Activated T-helper 1 cell treated with anti-CD3 and anti-CD28 coated beads, Interleukin-2, amount 50 U/mL, for 16 hours (primary cell): ENCODE measurements at places on chromosomes 13 and 19.

GRCh38 chr13:93307136-93307535 is 80.5 kb downstream of the GPC6 start:
- DNase-seq = no peak

DNA sequence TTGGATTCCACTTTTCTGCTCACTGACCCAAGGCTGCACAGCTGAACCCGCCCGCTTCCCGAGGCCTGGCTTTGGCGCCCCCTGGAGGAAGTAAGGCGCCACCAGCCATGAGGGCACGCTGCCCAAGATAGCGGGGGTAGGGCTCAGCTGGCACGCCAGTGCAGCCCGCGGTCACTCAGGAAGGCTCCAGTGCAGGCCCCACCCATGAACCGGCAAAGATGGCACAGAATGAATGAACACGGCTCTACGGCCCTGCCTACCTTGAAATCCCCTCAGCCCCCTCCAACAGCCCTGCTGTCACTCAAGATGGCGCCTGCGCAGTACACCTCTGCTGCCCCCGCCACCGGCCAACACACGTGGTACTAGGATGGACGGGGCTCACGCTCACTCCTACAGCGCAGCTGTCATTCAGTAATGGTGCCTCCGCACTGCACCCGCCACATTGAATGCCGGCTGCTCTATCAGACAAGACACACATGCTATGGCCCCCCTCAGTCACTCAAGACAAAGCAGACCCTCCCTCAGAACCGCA is 3.0 kb downstream of the PEG3 start:
- DNase-seq = no peak

GRCh38 chr13:102309110-102309509 is 92.7 kb downstream of the FGF14 start:
- DNase-seq = no peak

DNA sequence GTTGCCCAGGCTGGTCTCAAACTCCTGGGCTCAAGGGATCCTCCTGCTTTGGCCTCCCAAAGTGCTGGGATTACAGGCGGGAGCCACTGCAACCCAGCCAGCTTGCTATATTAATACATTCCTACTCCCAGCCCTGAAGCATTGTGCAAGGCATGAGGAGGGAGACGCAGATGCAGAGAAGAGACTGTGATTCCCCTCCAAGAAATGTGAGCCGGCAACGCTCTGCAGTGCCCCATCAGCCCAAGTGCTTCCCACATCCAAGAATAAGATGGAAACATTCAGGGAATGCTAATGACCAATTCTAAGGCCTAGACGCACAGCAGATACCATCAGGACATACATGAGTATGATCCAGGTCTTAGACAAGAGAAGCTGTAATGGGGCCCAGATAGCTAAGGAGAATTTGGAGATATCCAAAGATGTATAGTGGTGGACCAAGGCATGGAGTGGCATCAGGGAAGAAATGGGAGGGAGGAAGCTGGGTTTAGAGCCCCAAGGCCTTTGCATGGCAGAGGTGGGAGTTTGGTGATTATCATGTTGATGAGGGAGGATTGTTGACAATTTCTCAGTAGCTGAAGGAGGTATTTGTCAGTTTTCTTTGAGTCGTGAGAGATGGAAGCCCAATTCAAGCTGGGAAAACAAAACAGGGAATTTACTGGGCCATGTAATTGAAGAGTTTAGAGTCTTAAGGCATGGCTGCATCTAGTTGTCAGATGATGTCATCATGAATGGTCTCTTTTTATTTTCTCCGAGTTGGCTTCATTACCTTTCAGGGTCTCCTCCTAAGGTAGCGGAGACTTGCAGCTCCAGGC is 2.9 kb downstream of the PPM1N start:
- DNase-seq = no peak

- no peak for DNase-seq
These were observed 29.8 kb downstream of the ADGRE2 start for GRCh38 chr19:14748601-14749000.

- DNase-seq = no peak
These were observed 7.0 kb downstream of the HIF3A start for GRCh38 chr19:46303691-46304397.

- DNase-seq = no peak
These were observed 46.6 kb upstream of the MYCBP2 start for GRCh38 chr13:77373502-77373901.

DNA sequence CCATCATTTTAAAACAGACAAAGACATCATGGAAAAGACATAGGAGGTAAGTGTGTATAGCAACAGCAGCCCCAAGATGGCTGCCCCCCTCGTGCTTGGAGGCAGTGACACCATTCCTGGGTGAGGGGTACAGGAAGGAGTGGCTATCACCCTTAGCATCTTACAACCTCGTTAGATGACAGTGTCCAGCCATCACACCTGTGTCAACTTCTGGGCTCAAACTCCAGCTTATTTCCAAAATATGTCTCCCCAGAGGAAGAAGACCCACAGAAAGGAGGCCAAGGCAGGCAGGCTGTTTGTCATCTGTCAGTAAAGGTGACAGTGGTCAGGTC is 27.5 kb downstream of the EPS15L1 start:
- no peak for DNase-seq

- no peak for DNase-seq
These were observed 372.4 kb downstream of the SUCLA2 start for GRCh38 chr13:47628666-47629065.

- DNase-seq = no peak
These were observed 295.2 kb downstream of the DCLK1 start for GRCh38 chr13:35835989-35836388.
